ENCODE measurements at places on chromosomes 1 and 21.

GRCh38 chr21:30882866-30883597, 1.7 kb upstream of the KRTAP11-1 start:
- DNase-seq = no peak

DNA sequence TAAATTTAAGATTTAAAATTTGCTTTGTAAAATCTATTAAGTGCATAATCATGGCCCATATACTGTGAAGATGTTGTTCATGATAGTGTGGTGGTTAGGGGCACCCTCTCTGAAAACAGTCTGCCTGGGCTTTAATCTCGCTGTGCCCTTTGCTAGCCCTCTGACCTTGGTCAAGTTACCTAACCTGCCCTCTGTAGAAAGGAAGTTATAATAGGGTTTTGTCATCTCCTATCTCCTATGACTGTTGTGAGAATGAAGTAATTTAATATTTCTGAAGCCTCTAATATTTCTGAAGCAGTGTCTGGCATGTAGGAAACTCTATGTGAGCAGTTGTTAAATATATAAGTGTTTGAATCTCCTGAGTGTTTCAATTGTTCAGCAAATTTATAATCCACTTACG, 116.6 kb upstream of the IVNS1ABP start:
- DNase-seq = no peak

- DNase-seq = no peak
Measured at GRCh38 chr1:10593750-10594149, 119.0 kb downstream of the PEX14 start.

DNA sequence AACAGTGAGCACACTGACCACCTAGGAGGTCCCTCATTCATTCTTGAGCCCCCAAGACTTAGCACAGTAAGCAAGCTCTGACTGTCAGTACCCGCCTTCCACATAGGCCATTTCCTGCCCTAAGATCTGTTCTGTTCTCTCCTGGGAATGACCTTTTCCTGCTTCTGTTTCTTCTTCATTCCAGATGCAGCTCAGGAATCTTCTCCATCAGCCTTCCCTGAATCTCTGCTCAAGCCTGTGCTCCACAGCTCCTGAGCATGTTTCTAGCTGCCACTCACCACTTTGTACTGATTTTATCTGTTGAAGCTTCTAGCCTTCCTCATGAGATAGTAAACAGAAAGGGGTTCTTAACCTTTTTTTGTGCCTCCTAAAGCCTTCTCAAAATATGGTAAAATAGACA, 56.6 kb downstream of the ZNF281 start:
- no peak for DNase-seq

DNA sequence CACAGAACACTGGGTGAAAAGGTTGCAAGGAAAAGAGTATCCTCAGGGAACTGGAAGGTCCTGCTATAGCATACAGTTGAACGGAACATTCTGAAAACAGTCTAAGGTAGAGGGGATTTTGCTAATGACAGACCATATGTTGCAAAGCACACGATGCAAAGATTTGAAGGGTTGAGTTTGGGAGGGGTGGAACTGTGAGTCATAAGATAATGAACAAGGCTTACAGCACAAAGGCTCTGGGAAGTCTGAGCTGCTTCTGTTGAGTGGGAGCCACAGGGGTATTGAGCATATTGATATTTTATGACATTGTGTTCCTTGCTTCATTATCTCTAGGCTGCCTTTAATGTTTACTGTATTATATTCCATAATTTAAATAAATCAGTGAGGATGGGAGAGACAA, 104.9 kb downstream of the PLPPR4 start:
- DNase-seq = no peak

DNA sequence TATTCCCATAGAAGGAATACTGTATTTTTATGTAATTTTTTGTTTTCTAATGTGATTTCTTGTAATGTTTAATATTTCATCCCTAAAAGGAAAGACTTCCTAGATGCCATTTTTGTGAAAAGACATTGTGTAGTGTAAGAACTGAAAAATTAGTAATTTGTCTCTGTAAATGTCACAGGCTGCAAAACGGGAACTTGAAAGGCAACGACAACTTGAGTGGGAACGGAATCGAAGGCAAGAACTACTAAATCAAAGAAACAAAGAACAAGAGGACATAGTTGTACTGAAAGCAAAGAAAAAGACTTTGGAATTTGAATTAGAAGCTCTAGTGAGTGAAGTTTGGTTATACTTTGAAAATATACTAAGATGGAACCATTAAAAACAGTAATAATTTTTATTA, 132.2 kb downstream of the ITSN1 start:
- DNase-seq = no peak

GRCh38 chr21:32567626-32568025, 17.7 kb downstream of the TCP10L start:
- DNase-seq = no peak

GRCh38 chr1:68011657-68012375, 38.6 kb downstream of the DIRAS3 start:
- DNase-seq = no peak
